ENCODE measurements at places on chromosomes 11 and 22.

- no peak for DNase-seq
Observed at GRCh38 chr11:61011229-61011870, 39.9 kb downstream of the CD6 start.

- DNase-seq, result no peak
Observed at GRCh38 chr11:77813256-77813655, 7.3 kb downstream of the RSF1 start.

DNA sequence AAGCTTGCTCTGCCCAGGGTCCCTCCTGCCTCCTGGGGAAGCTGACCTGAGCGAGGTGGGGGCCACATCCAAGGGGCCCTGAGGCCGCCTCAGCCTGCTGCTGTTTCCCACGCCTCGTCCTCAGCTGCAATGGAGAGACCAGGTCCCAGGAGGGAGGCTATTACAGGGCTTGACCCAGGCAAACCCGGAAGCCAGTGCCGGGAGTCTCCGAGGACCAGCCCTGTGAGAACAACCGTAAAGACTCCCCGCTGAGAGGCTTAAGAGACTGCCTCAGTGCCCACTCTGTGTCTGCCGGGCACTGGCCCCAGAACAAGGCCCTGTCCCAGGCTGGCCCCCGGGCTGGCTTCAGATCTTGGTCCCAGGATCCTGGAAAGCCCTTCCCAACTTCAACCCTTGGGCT is 124.3 kb upstream of the FGF3 start:
- DNase-seq, result no peak

DNA sequence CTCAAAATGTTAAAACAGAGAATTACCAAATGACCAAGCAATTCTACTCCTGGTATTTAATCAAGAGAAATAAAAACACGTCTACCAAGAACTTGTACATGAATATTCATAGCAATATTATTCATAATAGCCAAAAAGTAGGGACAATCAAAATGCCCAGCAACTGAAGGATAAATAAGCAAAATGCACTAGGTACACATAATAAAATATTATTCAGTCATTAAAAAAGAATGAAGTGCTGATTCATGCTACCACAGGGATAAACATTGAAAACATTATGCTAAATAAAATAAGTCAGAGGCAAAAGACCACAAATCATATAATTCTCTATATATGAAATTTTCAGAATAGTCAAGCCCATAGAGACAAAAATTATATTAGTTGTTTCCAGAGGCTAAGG is 24.8 kb downstream of the ARHGAP32 start:
- DNase-seq, result no peak

- no peak for DNase-seq
Observed at GRCh38 chr11:57368106-57368844, 12.7 kb downstream of the PRG3 start.

- peak; percentile 90 for DNase-seq
Observed at GRCh38 chr22:19629720-19630419, 84.4 kb upstream of the SEPTIN5 start.

- DNase-seq, result peak; percentile 94
Observed at GRCh38 chr11:45354976-45355705, 69.0 kb upstream of the SYT13 start.

DNA sequence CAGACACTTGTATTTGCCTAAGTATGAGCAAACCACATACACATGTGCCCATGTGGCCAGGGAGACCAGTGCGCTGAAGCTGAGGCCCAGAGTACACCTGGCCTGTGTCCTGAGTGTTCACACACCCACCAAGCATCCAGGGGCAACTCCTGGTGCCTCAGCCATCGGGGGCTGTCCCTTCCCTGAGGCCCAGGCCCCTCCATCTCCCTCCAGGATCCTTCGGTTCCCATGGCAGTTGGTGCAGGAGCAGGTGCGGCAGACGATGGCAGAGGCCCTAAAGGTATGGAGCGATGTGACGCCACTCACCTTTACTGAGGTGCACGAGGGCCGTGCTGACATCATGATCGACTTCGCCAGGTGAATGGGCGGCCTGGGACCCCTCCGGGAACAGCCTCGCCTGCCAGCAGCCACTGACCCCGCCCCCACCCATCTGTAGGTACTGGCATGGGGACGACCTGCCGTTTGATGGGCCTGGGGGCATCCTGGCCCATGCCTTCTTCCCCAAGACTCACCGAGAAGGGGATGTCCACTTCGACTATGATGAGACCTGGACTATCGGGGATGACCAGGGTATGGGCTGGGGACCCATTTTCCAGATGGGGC is 6.5 kb upstream of the SMARCB1 start:
- DNase-seq, result no peak

GRCh38 chr11:88603091-88603867 is 265.7 kb upstream of the CTSC start:
- no peak for DNase-seq

- DNase-seq, result no peak
Observed at GRCh38 chr11:11427542-11427941, 74.5 kb upstream of the CSNK2A3 start.

DNA sequence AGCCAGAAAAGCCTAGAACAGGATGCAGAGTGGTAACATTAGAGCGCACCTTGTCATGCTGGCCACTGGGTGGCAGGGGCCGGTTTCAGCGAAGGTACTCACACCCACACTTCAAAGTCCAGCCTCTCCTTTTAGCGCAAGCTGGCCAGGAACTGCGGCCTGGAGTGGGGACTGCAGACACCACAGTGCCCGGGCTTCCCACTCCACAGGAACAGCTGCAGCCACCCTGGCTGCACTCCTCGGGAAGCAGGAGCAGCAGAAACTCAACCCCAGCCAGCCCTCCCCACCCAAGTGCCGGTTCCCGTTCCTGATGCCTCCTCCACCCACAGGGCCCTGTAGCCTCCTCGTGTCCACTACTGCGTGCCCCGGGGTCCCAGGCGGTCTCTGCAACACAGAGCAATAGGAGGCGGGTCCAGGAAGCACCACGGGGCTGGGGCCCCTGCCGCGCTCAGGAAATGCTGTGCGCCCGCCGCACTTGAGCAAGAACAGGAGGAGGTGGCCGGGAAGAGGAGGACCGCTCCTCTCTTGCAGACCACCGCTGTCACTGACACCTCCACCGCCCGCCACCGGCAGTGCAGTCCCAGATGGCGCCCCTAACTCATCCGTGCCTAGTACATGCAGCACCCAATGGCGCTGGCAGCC is 2.2 kb downstream of the RFPL2 start:
- DNase-seq, result peak; percentile 76

DNA sequence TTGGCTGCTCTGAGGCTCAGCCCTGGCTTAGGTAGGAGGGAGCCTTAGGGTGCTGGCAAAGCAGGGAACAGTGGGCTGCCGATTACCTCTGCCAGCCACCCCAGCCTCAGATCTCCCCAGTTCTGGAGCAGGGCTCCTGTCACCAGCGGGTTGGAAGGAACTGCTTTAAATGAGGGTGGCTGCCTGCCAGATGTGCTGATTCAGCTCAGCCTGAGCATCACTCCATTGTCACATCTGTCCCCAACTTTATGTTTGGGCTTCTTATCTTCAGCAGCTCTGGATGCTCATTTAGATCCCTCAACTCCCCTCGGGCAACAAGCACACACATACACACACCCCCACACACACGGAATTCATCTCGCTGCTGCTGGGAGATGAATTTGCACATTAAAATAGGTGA is 16.9 kb upstream of the ANKK1 start:
- DNase-seq, result no peak

DNA sequence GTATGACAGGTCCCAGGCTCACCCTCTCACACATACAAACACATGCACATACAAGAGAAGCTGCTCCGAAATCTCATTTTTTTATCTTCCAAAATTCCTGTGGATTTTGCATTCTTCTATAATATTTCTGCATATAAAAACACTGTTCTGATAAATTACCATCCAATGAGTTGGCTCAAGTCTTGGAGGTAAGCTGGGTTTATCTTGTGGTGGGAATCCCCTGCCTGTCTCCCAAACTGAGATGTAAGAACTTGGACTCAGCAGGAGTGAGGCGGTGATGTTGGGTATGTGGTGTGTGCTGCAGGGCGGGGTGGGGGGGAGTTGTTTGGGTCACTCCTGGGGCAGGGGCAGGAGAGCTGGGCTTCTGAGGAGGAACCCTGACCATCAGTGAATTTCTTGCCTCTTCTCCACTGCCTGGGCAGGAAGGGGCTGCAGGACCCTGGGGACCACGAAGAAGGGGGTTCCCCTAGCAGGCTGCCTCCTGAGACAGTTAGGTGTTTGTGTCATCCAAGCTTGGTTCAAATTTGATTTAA is 6.8 kb upstream of the P2RY6 start:
- DNase-seq, result no peak

- no peak for DNase-seq
Observed at GRCh38 chr11:110886288-110886970, 174.2 kb upstream of the ARHGAP20 start.

DNA sequence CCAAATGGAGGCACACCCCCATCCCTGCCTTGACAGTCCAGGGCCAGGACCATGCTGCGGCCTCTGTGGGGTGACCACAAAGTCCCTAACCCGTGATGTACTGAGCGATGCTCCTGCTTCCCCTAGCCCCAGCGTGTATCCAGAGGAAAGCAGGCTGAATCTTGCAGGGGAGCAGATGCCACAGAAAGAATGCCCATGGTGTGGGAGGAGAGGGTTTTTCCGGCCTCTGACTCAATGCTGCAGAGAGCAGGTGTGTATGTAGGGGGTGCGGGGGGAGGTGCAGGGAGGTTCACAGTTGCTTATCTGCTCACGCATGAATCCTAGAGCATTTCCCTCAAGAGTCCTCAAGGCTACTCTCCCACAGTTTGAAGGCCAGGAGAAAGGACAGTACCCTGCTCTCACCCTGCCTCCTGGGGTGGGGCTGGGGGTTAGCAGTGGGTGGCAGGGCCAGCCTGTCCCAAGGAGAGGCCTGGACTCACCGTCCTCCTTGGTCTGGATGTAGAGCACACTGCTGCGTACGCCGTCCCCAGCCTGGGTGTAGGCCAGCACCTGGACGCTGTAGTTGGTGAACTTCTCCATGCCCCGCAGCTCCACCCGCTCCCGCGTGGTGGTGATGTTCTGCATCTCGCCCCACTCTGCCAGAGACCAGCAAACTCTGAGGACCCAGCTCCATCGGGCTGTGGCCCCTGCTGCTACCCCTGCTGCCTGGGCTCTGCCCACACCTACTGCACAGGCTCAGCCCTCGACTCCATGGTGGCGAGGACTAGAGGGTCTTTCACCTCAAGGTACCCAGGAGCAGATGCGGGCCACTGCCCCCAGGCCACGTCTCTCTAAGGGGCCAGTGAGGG is 130.8 kb downstream of the CEP164 start:
- no peak for DNase-seq

DNA sequence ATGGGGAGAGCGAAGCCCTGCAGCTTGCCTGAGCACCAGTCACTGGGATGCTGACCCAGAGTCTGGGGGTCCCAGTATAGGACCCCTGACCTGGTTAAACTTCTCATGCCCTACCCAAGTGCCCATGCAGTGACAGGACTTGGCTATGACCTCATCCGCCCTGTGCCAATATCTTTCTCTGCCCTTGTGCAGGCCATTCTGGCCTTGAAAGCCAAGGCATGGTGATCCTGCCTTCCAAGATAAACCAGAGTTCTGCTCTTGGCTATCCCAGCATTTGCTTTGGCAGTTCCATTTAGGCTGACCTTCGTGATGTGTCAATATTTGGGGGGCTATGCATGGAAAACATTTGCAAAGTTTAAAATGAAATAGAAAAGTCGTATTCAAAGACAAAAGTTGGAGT is 240.8 kb upstream of the MPPED2 start:
- no peak for DNase-seq

GRCh38 chr11:78809931-78810541 is 235.4 kb upstream of the NARS2 start:
- DNase-seq, result no peak

- peak; percentile 64 for DNase-seq
Observed at GRCh38 chr11:68313574-68314202, 1.3 kb downstream of the LRP5 start.

DNA sequence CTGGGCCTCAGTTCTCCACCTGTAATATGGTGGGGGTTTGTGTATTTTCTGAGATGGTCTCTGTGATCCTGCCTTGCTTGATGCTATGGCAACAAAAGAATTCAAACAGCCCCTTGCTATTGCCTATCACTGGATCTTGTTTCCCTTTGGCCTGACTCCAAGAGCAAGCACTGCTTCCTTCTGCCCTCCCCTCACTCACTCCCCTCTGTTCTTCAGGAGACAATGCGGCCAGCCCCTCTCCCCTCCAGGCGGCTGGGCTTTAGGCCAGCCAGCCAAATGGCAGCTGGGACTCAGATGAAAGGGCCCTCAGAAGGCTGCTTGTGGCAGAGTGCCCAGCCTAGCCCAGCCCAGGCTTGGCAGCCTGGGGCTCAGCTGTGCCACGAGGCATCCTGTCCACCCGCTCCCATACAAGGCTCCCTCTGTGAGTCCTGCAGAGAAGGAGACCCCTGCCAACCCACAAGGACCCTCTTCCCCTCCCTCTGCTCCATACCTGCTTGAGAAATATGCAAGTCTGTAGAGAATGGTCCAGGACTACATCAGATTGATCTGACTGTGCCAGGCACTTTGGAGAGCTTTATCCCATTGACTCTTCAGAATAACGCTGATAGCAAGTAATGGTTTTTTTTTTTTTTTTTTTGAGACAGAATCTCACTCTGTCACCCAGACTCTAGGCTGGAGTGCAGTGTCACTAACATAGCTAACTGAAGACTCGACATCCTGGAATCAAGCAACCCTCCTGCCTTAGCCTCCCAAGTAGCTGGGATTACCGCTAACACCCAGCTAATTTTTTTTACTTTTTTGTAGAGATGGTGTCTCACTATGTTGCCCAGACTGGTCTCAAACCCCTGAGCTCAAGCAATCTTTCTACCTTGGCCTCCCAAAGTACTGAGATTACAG is 7.6 kb upstream of the KCTD14 start:
- DNase-seq, result peak; percentile 63

DNA sequence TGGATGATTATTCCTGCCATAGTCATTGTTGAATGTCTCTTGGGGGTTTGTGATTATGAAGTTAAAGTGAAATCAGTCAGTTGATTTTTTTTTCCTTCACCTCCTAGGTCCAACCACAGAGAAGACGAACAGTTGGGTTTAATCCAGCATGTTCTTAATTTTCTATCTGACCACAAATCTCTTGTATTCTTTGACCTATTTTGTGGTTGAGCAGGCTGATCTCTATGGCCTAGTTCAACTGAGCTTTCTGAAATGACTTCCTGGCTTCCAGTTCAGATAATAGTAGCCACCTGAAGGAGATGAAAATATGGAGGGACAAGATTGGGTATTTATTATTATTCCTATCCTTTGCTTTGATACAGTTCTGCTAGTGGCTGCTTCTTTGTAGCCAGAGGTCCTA is 5.2 kb upstream of the OR56A5 start:
- DNase-seq, result no peak

DNA sequence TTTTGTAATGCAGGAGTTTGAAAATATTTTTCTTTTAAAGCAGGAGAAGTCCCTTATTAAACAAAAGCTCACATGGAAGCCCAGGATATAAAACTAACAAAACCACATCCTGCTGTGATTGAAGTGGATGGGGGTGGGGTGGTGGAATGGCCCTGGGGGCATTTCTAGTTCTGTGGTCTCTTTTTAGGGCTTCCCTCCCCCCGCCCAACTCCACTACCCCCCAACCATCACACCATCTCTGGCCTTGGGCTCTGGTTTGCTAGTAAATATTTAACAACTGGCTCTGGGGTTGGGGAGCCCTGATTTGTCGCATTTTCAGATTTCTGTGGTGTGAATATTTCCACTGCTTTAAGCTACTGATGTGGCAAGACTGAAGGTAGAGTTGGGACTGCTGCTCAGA is 279.6 kb upstream of the PLET1 start:
- DNase-seq, result no peak

GRCh38 chr22:28581016-28581415 is 98.6 kb downstream of the TTC28 start:
- no peak for DNase-seq

- DNase-seq, result no peak
Observed at GRCh38 chr22:22976033-22976922, 88.7 kb downstream of the IGLL5 start.

- no peak for DNase-seq
Observed at GRCh38 chr22:26724414-26724813, 67.0 kb downstream of the MIAT start.

All from neural progenitor cell (in vitro differentiated cells).